ENCODE measurements at places on chromosomes 7 and 10. TPM values are rescaled to one million over a fixed set of nuclear protein-coding genes. Genes with fewer than 3 reads are reported as not detected.

DNA sequence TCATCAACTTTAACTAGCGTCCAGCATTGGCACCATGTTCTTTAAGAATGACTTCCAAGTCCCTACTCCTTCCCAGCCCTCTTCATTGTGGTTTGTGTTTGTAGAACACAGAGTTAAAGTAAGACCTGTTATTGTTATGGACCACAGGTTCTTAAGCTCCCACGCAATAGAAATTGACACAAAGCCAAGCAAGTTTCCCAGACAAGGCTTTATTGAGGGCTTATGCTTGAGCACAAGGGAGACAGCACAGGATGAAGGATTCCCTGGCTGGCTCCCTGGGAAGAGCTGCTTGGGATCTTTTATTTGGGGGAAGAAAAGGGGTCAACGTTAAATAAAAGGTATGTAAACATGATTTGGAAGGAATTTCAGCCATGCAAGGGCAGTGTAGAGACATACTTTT, 44.3 kb upstream of the PRKCQ start:
- no peak for DNase-seq

GRCh38 chr7:30136117-30136731, 1.4 kb downstream of the MTURN start:
- peak; percentile 50 for DNase-seq

DNA sequence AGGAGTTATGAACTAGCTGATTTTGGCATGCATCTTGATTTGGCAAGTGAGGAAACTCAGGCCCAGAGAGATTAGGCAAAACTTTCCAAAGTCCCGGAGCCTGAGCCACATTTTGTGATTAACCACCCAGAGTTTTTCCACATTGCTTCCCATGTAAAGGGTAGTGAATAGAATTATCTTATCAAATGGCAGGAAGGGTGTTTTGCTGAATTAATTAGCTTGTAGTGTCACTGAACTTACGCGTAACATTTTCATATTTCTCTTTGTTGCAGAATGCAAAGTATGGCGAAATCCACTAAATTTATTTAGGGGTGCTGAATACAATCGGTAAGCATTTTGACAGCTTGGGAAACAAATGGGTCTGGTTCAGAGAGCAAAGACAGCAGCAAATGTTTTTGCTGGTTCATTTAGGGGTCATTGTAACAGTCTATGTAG, 176.2 kb downstream of the ST7 start:
- no peak for DNase-seq

GRCh38 chr10:71921324-71922027, 42.7 kb upstream of the CHST3 start:
- peak; percentile 95 for DNase-seq

PCDH15 gene
- 0.87 TPM for polyA plus RNA-seq

GALNT17 gene
- polyA plus RNA-seq = 19.2 TPM
